NCI-H1417 treated with DMSO at 0.1 percent for 48 hours (cell line): ENCODE measurements at places on chromosomes 2 and 18.

GRCh38 chr2:127014630-127015029 is 92.3 kb downstream of the BIN1 start:
- no peak for DNase-seq

DNA sequence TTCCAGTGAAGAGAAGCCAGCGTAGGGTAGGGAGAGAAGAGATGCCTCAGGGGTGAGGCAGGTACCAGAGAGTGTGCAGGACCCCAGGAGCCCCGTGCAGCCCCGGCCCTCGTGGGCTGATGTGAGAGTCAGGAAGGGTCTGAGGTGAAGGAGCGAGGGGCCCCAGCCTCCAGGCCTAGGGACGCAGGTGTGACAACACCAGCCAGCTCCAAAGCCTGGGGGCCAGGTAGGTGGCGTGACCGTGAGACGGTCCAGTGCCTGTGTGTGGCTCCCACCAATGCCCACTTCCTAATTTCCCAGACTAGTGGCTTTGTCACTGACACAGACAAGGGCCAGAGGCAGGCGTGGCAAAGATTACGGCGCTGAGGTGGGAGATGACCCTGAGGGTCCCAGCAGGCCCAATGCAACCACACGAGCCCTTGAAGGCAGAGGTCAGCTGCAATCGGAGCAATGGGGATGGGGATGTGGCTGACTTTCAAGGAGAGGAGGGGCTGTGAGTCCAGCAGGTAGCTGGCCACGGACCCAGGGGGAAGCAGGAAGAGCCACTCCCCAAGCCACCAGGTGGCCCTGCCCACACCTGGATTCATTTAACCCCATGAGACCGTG is 86.0 kb upstream of the SNTG2 start:
- no peak for DNase-seq

GRCh38 chr2:17242813-17243485 is 275.3 kb downstream of the RAD51AP2 start:
- no peak for DNase-seq

- DNase-seq: no peak
These were observed 88.1 kb downstream of the VSNL1 start for GRCh38 chr2:17628349-17629261.

DNA sequence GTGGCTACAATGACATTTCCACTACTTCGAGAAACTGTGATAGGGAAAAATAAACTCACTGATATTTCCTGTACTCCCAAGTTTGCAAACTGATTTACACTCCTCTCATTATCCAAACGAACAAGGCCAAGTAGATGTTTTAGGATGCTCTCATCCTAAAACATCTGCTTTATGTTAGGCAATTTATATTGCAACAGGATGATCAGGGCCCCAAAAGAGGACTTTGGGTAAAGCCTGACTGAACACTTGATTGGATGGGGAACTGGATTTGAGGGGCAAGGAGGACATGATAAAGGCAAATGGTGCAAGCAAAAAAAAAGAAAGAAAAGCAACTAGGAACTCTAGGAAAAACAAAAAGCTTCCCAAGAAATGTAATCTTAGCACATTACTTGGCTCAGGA is 2.1 kb upstream of the HES6 start:
- DNase-seq: no peak

GRCh38 chr2:150410809-150411208 is 76.7 kb downstream of the RND3 start:
- DNase-seq: no peak

DNA sequence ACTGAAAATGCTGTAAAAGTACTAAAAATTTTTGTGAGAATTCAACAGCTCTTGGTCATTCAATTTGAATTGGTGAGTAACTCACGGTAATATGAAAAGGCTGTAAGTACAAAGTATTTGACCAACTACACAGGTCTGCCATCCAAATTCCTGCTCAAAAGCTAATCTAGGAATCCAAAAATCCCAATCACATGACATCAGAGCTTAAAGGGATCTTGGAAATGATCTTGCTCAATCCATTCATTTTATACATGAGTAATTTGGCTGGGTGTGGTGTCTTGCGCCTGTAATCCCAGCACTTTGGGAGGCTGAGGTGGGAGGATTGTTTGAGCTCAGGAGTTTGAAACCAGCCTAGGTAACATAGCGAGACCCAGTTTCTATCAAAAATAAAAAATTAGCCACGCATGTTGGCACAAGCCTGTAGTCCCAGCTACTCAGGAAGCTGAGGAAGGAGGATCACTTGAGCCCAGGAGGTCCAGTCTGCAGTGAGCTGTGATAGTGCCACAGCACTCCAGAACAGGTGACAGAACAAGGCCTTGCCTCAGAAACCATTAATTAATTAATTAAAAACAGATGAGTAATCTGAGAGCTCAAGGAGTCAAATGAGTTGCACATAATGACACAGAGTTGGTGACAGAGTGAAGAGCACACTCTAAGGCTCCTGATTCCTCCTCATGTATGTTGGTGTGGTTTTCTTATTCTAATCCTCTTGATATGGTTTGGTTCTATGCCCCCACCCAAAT is 19.8 kb downstream of the SPIRE1 start:
- DNase-seq: no peak

DNA sequence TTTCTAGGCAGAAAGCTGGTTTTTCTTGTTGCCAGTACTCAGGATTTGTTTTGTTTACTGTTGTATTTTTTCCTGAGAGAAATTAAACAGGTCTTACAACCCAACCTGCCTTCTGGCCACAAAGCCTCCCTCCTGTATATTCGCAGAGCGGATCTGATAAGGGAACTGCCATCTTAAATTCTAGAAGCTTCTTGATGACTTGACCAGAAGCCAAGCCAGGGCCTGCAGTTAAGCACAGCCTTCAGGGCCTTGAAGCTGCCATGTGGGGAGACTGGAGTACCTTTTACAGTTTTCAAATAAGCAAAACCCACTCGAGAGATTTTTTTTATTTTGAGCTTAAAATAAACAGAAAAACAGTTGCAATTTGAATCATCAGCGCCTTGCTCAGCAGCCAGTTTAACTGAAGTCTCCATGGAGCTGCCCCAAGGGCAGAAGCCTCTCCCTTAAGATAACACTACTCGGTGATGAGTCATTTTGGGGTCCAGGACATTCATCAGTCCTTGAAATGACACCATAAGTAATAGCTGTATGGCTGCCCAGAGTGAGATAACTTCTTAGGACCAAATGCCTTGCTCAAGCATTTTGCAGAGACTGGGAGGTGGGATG is 51.5 kb upstream of the PHLPP1 start:
- DNase-seq: no peak

- DNase-seq: no peak
These were observed 13.2 kb upstream of the MYO1B start for GRCh38 chr2:191231995-191232394.

DNA sequence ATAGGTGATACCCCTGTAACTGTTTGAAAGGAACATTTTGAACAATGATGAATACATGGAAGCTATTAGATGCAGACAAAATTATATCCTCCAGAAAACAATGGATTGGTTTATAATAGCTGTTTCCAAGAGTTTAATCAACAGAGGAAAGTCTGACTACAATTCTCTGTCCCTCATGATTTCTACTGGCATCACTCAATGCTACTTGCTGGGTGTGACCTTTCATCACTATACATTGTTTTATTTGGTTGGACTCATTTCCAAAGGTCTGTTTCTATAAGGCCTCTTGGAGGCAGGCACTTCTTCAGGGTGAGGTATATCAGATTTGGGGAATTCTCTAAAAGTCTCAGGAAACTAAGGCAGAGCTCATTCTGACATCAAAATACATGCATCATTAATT is 636.1 kb upstream of the SLC8A1 start:
- no peak for DNase-seq

- DNase-seq: no peak
These were observed 127.6 kb upstream of the HS6ST1 start for GRCh38 chr2:128446049-128446873.

GRCh38 chr2:10071595-10071994 is 8.6 kb downstream of the CYS1 start:
- no peak for DNase-seq

- DNase-seq: no peak
These were observed 18.8 kb downstream of the CDH2 start for GRCh38 chr18:28158083-28158581.
